ENCODE measurements at places on chromosomes 12 and 14. TPM values are rescaled to one million over a fixed set of nuclear protein-coding genes. Genes with fewer than 3 reads are reported as not detected.

IQSEC3 gene
- total RNA-seq: 0.65 TPM

ERG28 gene
- total RNA-seq: 8.2 TPM

SIRT4 gene
- total RNA-seq: 1.0 TPM

TAS2R13 gene
- total RNA-seq: 4.5 TPM

KCNA5 gene
- not detected for total RNA-seq

EEF1AKMT3 gene
- total RNA-seq: 5.9 TPM

SVOP gene
- under 0.01 TPM for total RNA-seq

SYCP3 gene
- total RNA-seq: 0.52 TPM
